ENCODE measurements at places on chromosomes 12 and 14.

- no peak for DNase-seq
Measured at GRCh38 chr12:65585648-65586602, 238.4 kb upstream of the HMGA2 start.

DNA sequence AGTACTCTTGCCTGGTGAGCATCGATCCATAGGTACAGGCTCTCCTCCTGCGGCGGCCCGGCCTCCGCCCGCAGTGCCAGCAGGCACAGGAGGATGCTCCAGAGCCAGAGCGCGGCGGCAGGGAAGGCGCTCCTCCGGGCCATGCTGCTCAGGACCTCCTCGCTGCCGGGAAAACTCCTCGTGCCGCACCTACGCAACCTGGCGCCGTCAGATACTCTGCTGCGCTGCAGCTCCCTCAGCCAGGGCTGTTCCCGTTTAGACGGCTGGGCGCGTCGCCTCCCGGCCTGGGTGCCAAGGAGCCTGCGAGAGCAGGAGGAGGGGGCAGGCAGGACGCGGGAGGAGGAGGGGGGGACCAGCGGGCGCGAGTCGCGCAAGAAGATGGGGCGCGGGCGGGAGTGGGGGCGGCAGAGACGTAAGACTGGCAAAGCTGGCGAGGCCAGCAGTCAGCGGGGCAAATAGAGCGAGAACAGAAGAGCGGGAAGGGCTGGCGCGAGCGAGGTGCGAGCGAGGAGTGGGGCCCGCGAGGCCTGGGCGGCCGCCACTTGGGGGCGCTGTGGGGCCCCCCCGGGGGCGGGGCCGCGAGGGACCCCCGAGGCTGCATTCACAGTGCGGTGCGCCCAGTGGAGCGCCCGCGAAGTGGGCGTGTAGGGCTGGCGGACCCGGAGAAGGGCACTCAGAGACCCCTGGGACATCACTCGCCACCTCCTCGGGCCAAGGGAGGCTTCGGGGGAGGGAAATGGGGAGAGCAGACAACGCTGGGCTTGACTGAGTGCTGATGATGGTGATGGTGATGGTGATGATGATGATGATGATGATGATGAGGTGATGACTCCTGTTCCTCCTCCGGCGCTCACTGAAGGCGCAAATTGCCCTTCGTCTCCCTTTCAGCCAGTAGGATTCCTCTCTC, at the start of gene WIF1:
TSS of gene WIF1 (minus strand) at position 257 of the 907 bp plus-strand sequence. CDS start at position 143, 114 bp downstream.
- DNase-seq: peak; percentile 29

- DNase-seq: no peak
Measured at GRCh38 chr14:32083315-32083624, 6.2 kb downstream of the ARHGAP5 start.

- no peak for DNase-seq
Measured at GRCh38 chr12:101891462-101891971, 14.1 kb downstream of the DRAM1 start.

- no peak for DNase-seq
Measured at GRCh38 chr14:94081386-94081820, 293 bp downstream of the IFI27L1 start.

GRCh38 chr14:75158843-75159614, 17.4 kb downstream of the TMED10 start:
- DNase-seq: no peak

DNA sequence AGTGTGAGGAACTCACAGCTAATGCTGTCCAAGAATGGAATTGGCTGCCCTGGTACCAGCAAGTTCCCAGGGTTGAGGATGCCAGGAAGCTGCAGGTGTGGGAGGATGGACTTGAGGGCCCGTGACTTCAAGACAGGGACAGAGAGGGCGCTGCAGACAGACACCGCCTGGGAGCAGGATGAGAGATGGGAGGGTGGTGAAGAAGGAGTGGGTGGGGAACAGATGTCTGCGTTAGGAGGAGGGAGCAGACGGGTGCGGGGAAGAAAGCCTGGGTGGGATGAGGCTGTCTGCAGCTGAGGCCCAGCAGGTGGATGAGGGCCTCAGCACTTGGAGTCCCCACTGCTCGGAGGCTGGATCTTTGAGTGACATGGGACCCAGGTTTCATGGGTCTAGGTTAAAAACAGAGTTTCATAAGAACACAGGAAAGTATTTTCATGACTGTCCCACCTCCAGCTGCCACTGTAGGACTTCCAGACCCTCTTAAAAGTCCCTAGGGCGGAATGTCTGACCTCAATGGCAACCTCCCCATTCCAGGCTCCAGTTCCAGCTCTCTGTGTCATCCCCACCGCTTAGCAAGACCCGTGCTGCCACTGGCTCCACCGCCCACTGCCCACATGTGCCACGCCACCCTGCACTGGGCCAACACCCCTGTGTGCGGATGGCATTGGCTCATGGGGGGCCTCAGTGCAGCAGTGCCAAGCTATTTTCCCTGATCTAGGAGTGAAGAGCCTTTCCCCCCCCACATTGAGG, 70.3 kb upstream of the SCN8A start:
- DNase-seq: no peak

DNA sequence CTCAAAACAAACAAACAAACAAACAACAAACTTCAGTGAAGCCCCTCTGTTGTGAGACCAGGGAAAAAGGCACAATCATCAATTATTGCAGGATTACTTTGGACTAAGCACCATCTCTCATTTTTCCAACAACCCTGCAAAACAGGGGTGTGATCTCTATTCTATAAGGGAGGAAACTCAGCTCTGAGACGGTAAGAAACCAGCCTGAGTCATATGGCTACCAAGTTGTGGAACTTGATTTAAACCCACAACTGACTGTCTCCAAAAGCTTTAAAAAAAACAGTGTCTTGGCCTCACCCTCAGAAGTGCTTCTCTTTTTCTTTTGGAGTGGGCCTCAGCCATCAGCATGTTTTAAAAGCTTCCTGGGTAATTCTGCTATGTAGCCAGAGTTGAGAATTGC, 49.8 kb downstream of the RIN3 start:
- DNase-seq: peak; percentile 33

DNA sequence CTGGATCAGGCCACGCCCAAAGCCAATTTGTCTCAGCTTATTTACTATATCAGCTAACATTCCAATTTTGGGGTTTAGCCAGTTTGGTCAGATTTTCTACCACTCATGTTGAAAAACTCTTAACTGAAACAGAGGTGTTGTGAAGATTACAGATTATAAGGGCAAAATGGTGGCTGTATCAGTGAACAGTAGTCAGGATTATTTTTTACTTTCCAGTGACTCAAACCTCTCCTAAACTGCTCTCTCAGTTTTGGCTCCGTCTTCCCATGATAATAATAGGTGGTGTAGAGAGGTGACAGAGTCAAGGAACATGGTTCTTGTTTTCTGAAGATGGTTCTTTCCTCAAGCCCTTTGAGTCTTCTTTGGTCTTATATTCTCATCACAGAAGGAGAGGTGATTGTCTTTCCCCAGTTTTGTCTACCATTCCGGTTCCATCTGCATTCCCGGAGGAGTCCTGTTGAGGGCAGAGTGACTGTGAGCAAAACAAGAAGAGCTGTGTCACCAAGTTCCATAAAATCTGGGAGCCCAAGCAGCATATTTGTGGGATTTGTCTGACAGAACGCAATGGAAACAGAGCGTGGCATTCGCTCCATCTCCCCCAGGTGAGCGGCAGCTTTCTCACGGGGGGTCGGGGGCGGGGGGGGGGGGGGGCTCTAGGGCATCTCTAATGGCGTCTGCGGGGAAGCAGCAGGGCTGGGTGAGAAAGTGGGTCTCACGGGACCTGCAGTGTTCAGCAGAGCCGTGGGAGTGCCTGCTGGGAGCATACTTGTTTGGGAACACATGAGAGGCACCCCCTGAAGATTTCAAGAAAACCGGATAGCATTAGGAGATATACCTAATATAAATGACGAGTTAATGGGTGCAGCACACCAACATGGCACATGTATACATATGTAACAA, 59.1 kb downstream of the TBC1D30 start:
- DNase-seq: no peak

DNA sequence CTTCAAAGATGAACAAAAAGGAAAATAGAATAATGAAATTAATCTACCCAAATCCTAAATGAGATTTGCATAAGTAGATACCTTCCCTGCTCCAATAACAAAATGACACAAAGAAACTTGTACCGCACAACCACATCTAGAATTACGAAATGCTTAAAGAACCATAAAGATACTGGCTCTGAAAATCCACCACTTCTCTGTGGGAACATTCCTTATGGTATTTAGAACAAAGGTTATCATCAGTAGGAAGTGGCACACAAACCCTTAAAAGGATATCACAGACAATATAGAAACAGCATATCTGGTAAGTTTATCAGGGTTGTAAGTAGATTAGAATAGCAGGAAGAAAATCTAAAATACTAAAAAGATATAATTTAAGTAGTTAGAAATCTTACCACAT, 11.6 kb downstream of the IAPP start:
- DNase-seq: no peak

GRCh38 chr12:55696796-55697462, 10.8 kb downstream of the ITGA7 start:
- no peak for DNase-seq

DNA sequence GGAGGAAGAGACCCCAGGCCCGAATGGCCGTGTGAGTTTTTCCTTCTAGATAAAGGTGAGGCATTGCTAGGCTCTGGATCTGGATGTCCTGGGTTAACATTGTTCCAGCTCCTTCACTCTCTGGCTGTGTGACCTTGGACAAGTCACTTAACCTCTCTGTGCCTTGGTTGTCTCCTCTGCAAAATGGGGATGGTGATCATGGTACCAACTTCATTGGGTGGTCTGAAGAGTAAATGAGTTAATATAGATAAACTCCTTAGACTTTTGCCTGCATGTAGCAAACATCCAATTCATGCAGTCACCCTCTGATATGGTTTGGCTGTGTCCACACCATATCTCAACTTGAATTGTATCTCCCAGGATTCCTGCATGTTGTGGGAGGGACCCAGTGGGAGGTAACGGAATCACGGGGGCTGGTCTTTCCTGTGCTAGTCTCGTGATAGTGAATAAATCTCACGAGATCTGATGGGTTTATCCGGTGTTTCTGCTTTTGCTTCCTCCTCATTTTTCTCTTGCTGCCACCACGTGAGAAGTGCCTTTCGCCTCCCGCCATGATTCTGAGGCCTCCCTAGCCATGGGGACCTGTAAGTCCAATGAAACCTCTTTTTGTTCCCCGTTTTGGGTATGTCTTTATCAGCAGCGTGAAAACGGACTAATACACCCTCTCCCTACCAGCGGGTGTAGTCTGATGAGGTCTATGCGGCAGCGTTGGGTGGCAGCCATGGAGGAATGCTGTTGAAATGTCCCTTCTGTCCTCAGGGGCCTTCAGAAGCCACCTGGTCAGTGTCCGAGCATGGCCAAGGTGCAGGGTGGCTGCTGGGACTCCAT, 256.1 kb downstream of the GLT1D1 start:
- DNase-seq: no peak

DNA sequence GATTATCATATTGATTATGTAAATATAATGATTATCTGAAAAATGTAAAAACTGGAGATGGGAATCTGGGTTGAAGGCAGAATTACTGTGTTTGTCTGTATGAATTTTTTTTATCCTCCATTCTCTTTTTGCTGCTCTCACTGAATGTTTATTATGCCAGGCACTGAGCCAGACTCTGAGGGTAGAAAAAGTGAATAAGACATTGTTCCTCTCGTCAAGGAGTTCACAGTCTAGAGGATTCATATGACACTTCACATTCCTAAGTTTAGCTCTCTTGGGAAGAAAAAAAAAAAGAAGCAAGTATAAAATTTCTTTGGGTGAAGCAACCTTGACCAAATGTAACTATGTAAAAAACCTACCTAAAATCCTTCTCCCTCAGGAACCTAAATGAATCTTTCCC, 120.9 kb upstream of the LMO3 start:
- no peak for DNase-seq

DNA sequence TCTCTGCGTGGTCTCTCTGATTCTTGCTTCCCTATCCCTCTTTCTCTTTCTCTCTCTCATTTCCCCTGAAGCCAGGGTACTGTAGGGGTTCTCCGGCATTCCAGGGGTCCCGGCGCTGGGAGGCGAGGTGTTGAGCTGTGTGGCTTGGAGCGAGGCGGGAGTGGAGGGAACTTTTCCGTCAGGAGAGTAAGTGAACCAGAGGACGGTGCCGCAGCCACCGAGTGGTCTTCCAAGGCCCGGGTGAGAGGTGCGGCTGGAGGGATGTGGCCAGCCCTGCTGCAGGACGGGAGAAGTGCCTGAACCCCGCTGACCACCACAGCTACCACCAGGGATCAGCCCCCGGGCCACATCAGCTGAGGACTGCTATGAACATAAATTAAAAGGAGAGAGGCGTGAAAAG, 68.2 kb upstream of the FAM181A start:
- no peak for DNase-seq

Measured in activated CD4-positive, alpha-beta memory T cell treated with anti-CD3 and anti-CD28 coated beads for 36 hours (primary cell).